ENCODE measurements at places on chromosomes 2 and 18.
A peak's percentile ranks its signal among the peaks of the same experiment; 100 is the strongest.

DNA sequence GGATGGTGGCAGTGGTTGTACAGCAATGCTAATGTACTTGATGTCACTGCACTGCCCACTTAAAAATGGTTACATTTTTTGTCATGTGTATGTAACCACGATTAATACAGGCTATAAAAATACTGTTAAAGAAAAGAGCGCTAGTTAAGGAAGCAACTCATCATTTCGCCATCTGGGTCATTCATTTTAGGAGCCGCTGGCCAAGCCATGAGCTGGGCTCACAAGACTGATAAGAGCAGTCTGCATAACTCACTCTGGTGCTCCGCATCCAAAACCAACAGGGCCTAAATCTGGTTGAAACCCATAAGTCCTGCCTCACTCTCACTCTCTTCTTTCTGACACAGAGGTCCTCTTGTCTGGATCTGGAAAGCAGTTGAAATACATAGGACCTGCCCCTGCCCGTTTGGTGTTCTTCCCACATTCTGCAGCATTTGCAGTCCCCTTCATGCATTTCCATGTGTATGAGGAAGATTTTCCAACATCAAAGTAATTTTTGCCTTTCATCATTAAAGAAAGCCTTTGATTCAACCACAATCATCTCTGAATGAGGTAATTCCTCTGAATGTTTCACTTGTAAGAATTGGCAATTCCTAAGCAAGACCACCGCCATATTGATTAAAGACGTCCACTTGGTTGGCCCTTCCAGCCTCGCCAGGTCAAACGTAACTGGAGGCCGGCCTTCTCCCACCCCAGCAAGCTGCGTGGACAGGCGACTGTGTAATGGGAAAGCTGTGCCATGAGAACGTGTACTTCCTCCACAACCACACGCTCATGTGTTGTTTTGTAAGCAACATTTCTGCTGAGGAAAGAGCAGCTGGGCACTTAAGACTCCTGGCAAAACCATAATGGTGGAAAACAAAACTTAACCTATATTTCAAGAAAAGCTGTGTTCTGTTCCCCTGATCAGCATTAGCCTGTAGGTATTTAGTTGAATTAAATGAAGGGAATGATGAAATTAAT is 112.2 kb downstream of the VAPA start:
- DNase-seq: no peak

GRCh38 chr2:172496160-172496608 is 59.7 kb upstream of the PDK1 start:
- DNase-seq: peak; percentile 59

- DNase-seq: no peak
Observed at GRCh38 chr18:2917259-2918047, 70.6 kb downstream of the EMILIN2 start.

DNA sequence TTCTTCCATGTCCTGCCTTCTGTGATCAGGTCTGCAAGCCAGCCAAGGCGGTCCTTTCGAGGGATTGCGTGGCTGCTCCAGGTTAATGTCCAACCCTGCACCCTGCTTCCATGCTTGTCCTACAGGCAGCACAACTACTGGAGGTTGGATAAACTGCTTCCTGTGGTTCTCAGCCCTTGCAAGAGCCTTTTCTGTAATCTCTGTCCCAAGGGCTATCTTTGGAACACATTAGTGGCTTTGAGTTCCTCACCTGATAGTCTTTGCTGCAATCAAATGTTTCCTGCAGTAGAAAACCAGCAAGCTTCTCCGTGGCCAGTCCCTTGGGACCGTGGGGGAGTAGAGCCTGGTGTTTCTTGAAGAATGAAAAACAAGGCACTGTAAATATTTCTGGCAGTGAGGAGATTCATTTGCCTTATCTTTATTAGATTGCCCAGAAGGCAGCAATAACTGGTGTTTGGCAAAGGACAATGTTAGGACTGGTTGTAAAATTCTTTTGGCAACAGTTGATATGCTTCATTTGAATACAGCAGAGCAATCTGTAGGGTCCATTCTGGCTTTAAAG is 214.4 kb downstream of the FHOD3 start:
- DNase-seq: no peak

GRCh38 chr2:15028406-15028805 is 395.9 kb downstream of the LRATD1 start:
- no peak for DNase-seq

- no peak for DNase-seq
Observed at GRCh38 chr2:118300832-118301231, 212.6 kb downstream of the INSIG2 start.

DNA sequence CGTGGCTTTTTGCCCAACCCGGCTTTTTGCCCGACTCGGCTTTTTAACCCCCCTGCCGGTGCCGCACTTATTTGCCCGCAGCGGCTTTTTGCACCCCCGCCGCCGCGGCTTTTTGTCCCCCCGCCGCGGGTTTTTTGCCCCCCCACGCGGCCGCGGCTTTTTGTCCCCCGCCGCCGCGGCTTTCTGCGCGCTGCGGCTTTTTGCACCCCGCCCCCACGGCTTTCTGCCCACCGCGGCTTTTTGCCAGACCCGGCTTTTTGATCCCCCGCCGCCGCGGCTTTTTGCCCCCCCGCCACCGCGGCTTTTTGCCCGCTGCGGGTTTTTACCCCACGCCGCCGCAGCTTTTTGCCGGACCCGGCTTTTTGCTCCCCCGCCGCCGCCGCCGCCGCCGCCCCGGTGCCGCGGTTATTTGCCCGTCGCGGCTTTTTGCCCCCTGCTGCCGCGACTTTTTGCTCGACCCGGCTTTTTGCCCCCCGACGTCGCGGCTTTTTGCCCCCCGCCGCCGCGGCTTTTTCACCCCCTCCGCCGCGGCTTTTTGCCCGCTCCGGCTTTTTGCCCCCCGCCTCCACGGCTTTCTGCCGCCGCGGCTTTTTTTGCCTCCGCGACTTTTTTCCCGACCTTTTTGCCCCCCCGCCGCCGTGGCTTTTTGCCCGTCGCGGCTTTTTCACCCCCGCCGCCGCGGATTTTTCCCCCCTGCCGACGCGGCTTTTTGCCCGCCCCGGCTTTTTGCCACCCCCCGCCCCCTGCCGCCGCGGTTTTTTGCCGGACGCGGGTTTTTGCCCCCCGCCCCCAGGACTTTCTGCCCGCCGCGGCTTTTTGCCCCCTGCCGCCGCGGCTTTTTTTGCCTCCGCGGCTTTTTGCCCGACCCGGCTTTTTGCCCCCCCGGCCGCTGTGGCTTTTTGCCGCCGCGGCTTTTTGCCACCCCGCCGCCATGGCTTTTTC is 2786.5 kb downstream of the RPIA start:
- DNase-seq: peak; percentile 45

DNA sequence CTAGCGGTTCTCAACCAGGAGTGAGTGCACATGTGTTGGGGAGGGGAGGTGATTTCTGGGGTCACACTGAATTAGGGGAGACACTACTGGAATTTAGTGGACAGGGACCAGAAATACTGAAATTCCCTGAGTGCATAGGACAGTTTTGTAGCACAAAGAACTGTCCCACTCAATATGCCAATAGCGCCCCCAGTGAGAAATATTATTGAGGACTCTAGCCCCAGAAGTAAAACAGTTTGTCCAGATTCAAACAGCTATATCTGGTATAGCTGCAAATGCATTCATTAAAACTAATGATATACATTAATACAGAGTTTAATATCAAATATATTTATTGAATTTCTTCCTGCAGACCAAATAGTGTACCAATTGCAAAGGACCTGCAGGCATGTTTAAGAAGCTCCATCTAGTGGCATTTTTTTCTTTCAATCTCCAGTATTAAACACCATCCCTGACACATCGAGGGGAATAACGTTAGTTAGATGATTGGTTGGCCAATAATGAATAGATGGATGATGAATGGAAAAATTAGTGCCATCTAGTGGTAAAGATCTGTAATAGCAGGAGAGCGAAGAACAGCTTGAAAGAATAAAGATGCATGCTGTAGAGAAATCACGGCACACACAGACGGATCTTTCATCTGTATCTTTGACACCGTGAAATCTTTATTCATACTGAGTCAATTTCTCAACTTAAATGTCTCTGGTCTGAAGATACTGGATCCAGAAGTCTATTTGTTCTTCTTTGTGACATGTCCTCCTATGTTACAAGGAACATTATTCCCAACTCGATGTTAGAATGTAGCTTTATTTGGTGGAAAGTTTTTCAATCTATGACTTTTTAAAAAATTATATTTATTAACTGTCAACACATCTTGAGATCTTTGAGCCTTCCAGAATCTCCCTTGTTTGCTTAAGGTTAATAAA is 62.5 kb downstream of the DHRS9 start:
- DNase-seq: peak; percentile 70

GRCh38 chr18:43751835-43752234 is 474.5 kb upstream of the SYT4 start:
- no peak for DNase-seq

- no peak for DNase-seq
Observed at GRCh38 chr2:60068755-60069154, 484.7 kb downstream of the BCL11A start.

DNA sequence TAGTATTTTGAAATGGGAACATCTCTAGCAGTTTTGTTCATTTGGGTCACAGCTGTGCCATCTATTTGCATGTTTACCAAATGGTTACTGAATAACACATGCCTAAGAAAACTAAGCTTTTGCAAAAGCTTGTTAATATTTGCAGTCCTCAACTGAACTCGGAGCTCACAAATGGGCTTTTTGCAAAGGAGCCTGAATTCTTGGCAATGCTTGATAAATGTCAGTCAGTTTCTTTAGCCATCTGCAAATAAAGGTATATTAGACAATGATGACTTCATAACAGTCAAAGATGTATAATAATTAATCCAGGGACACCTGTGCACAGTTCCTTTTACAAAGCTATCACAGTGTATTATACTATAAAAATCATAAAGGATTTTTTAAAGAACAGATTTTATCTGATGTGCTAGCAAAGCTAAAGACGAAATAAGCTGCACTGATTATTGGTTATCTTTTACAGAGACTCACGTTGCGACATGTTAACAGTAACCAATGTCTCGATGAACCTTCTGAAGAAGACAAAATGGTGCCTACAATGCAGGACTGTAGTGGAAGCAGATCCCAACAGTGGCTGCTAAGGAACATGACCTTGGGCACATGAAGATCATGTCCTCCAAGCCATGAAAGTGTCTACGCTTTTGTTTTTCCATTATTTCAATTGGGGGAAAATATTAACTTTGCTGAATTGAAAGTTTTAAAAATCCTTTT is 248.4 kb upstream of the KCNJ3 start:
- DNase-seq: no peak

GRCh38 chr2:189050165-189050712 is 76.1 kb downstream of the COL3A1 start:
- DNase-seq: no peak

GRCh38 chr2:240437551-240437860 is 2.0 kb downstream of the GPC1 start:
- DNase-seq: no peak

GRCh38 chr2:105790461-105791149 is 45.9 kb downstream of the NCK2 start:
- DNase-seq: no peak

DNA sequence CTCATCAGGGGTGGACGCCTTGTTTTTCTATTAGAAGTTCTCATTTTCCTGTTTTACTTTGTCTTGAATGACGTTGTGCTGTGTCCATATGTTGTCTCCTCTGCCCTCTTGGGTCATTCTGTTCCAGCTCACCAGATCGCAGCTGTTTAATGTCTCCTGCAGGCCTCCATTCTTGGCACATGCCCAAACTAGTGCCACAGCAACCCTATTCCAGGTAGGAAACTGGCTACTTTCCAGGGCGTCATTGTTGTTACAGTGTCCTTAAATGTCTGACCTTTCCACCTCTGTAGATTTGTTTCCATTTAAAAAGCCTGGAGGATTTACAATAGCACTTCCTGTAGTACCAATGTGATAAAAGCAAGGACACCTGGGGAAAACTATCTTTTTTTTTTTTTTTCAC is 500.7 kb downstream of the METTL4 start:
- DNase-seq: no peak

DNA sequence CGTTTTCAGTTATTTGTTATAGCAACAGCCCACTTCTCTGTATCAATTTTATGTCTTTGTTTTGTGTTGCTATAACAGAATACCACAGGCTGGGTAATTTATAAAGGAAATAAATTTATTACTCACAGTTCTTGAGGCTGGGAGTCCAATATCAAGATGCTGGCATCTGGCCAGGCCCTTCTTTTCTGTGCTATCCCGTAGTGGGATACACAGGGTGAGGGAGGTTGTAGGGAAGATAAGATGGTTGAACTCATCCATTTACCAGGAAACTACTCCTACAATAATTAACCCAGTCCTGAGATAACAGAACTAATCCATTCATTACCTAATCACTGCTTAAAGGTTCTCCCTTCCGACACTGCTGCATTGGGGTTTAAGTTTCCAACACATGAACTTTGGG is 220.7 kb downstream of the TPGS2 start:
- DNase-seq: no peak

DNA sequence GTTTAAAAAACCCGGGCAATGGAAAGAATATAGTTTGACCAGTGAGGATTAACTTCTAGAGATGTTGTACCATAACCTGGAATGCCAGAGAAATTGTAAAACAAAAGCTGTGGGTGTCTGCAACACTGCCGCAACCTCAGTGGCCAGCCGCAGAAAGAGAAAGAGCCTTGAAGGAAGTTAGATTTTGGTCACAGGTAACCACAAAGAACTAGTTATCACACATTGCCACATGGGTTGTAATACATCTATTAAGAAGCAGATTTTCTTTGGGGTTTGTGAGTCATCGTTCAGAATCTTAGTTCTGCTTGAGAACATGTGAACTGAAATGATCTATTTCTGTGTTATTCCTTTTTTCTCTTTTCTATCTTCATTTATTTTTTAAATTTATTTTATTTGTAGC is 222.9 kb upstream of the AGAP1 start:
- DNase-seq: peak; percentile 85

GRCh38 chr2:58805126-58805525 is 564.0 kb upstream of the FANCL start:
- DNase-seq: no peak

GRCh38 chr2:237291138-237291792 is 122.7 kb downstream of the COL6A3 start:
- DNase-seq: no peak

DNA sequence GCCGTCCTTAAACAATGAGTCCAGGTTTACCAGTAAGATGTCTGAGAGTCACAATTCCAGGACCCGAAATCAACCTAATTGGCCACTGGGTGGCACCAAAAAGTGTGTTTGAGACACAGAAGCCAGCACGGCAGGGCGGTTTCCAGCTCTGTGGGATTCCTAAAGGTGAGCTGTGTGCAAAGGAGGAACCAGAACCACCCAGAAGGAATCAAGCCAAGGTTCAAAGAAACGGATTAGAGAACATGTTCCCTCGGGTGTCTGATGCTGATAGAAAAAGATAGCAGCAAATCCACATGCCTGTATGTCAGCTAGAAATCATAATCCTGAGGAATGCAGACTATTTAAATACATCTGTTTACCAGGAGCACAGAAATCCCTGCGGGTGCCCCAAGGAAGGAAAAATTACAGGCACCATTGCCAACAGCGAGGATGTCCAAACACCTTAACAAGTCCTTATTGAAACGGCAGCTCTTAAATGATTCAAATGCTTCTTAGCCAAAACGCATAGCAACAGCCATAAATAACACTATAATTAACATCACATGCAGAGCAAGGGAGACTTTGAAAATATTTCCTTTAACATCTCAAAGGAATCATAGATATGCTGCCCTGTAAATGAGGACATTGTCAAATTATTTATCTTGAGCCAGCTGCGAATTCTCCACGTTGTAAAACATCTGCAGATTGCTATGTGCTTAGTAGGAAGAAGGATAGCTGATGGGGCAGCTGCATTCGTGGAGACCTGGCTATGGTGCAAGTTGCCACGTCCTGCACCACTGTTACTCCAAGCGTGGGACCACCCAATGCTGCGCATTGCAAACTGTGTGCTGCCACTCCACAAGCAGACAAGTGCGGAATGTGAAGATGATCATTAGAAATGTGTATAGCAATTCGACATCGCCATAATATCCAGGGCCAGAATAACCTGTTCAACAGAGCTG is 318.7 kb upstream of the NCKAP5 start:
- DNase-seq: peak; percentile 37

- no peak for DNase-seq
Observed at GRCh38 chr2:8059794-8060193, 622.1 kb upstream of the ID2 start.

Data from hematopoietic multipotent progenitor cell (in vitro differentiated cells).